ENCODE measurements at places on chromosomes 13 and 19.
A peak's percentile ranks its signal among the peaks of the same experiment; 100 is the strongest.

DNA sequence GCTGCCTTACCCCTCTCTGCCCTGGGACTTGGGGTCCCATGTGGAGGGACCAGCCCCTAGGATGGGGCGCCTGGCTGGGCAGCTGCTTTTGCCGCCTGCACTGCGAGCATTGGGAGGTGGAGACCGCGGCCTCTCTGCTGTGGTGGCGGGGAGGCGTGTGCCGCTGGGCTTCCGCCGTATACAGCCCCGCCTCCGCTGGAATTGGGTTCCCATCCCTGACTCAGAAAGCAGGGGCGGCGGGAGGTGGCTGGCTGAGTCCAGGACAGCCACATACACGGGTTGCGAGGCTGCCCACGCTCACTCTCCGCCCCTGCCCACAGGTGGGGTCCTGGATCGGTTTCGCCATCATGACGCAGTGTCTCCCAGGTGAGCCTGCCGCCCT lies 6.6 kb downstream of the NDUFB7 start:
- no peak for DNase-seq

- DNase-seq, result peak; percentile 95
These were observed at the start of gene U2AF2 for GRCh38 chr19:55654868-55655647. U2AF2 (plus strand) TSS chr19:55655035; CDS start chr19:55655105, 70 bp downstream.

DNA sequence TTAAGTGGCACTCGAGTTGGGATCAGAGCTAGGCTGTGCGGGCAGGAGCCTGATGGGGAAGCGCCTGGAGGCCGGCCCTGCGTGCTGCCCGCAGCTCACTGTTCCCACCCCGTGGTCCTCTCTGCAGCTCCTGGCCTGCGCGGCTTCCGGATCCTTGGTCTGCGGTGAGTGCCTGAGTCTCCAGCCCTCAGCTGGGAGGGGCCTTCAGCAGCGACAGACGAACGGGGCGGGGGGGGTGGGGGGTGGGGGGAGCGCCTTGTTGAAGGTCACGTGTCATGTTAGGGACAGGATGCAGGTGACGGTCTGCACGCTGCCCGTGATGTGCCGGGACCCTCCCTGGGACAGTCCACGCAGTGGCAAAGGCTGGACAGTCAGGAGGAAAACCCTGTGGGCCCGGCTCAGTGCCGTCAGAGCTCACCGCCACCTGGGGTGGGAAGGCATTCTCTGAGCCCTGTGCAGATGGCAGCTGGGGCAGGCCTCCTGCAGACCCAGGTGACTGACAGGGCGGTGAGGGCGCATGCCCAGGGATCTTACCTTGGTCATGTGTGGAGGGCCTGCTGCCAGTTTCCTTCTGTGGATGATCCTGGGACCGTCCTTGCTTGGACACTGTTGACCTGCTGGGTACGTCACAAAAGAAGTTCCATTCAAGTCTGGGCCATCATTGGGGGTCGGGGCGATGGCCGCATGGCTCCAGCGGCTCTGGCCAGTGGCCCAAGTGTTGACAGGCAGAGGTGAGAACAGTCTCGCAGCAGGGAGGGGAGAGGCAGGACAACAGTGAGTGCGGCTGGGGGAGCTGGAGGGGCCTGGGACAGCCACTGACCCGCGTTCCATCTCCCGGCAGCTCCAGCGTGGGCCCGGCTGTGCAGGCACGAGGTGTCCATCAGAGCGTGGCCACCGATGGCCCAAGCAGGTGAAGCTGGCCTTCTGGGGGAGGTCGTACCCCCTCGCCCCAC lies 4.3 kb downstream of the NDUFS7 start:
- DNase-seq, result no peak

- DNase-seq, result no peak
These were observed at the start of gene CHST8 for GRCh38 chr19:33621811-33622504. CHST8 (plus strand) TSS chr19:33621953; CDS start chr19:33689262, 67,309 bp downstream.

GRCh38 chr13:57470491-57470890 lies 161.1 kb upstream of the PCDH17 start:
- no peak for DNase-seq

DNA sequence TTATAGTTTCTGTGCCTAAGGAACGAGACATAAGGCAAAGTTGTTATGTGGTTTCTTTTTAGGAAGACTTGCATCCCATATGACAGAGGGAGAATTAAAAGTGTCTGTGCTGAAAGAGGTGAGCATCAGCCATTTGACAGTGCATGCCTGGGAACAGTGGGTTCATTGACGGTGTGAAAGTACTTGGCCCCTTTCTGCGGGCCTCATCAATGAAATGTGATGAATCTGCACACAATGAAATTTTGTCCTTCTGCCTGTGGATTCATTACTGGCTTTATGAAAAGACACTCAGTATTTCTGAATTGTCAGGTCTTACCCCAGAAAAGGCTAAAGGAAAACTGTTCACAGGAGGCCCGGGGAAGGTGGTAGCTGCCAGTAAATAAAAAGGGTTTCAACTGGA lies 295.8 kb downstream of the FOXO1 start:
- no peak for DNase-seq

DNA sequence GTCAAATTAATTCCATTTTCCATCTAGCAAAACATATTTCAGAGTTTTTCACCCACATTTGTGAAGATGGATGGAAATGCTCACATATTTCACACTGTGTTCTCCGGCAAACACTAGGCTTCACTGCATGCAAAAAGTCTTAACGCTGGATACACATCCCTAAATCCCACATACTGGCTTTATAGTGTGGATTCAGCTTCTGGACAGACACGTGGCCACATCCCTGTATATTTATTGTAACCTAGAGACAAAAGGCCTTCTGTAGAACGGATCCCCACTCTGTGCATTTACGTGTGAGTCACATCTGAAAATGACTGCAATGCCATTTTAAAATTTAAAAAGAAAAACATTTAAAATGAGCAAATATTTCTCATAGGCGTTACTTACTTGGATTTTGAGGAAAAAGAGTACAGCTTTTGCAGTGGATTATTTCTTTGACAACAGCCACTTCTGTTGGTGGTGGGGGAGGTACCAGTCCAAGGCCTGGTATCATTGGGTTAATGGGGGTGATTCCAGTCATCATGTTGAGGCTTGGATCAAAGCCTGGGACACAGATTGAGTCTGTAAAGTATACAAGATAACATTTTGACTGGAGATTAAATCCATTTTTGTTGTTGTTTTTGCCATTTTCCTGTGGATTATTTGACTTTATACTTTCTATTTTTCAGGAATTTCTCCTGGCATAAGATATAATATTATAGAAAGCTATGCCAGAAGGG lies 337.7 kb downstream of the DNAJC15 start:
- DNase-seq, result no peak

DNA sequence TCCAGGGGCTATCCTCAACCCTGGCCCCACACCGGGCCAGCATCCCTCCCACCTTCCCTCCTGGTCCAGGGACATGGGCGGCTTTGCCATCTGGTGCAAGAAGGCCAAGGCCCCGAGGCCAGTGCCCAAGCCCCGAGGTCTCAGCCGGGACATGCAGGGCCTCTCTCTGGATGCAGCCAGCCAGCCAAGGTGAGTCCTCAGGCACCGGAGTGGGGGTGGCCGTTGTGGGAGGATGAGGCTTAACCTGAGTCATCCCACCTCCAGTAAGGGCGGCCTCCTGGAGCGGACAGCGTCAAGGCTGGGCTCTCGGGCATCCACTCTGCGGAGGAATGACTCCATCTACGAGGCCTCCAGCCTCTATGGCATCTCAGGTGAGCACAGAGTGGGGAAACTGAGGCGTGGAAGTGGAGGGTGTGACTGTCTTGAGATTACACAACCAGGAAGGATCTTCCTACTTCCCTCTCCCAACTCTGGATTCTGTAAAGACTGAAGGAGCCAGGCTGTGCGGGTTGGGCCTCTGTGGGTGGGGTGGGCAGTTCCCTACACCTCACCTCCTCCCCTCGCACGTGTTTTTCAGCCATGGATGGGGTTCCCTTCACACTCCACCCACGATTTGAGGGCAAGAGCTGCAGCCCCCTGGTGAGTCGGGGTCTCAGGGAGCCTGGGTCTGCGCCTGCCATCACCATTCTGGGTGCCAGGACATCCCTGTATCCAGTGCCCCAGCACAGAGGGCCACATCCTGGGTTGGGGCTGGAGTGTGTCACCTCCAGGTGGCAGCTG lies 3.8 kb downstream of the MVB12A start:
- no peak for DNase-seq

GRCh38 chr13:51772781-51773180 lies 31.2 kb downstream of the DHRS12 start:
- DNase-seq, result no peak

DNA sequence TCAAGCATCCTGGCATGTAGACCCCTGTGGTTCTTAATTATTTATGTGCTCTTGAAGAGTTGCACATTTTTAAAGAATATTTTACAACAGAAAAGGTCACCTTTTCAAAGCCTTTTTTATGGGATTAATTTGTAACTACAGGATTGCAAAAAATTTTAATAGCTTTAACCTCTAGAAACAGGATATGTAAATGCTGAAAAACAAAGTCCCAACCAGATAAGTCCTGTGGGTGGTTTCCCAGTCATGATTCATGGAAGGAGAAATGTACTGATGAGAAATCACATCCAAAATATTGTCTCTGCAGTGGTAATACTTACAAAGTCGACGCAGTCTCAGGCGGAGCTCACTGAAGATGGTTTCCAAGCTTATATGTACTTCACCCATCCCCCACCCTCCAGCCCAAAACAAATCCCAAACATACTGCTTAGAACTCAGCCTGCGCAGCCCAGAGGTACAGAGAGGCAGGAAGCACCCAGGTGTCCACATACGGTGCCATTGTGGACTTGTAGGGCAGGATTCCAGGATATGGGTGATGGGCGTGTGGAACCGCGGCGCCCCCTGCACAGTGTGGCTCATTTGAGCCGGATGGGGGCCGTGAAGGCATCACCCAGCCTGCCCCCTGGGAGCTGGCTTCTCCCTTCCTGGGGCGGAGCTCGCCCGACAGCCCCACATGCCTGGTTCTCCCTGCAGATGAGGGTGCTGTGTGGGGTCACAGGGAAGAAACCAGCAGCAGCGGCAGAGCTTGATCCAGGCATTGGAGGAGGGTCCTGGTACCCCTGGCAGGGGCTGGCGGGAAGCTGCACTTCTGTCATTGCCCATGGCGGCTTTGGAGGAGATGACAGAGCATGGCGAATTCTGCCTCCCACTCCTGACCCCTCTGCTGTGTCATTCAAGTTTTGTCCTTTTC lies 101.2 kb downstream of the ATP11A start:
- DNase-seq, result no peak

GRCh38 chr13:96967248-96967745 lies 27.0 kb downstream of the OXGR1 start:
- DNase-seq, result no peak

DNA sequence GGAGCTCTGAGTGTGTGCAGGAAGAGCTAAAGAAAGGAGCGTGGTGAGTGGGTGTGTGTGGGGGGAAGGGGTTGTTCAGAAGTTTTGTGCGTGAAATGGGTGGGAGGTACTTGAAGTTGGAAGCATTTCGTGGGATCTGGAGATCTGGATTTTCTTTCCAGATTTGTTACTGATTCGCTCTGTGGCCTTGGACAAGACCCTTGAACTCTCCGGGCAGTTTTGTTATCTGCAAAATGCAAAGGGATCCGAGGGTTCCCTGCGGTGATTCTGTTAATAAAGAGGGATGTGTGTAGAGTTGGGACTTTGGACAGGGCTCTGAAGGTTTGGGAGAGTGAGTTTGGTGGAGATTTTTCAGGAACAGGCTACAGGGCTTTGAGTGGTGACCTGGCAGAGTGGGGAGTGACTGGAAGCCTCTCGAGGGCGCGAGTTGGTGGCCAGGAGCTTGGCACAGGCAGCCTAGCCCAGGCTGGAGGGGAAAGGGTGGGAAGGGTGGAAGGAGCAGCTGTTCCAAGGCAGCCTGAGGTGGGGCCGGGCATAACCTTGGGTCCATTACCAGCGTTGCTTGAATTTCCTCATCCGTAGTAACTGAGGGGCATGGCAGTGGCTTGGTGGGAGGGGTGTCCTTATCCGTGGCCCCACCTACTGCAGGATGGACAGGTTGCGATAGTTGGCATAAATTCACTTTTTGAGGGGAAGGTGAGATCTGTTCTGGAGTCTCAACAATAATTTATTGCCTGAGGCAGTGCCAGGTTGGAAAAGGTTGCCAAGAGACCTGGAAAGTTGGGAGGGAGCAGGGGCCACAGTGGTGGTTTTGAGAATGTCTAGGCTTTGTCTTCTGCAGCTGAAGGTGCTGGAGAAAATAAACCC lies 2.1 kb downstream of the ACTN4 start:
- DNase-seq, result no peak

DNA sequence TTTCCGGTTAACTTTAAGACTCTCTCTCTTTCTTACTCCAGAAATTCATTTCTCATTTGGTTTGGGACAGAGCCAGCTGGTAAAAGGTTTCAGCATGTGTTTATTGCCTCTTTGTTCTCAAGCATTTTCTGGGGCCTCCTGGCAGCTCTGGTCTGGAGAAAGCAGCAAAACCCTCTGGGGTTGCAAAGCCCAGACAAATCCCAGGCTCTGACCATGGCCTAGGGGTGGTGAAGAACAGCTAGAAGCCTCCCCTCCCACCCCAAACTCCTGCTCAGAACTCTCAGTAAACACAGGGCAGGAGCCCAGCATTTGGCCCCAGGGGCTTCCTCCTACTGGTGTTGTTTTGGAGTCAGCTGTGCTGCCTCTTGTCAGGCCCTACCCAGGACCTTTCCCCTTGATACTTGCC lies 124.2 kb upstream of the SERP2 start:
- no peak for DNase-seq

- DNase-seq, result no peak
These were observed 216.5 kb upstream of the SOX1 start for GRCh38 chr13:111850458-111850857.

DNA sequence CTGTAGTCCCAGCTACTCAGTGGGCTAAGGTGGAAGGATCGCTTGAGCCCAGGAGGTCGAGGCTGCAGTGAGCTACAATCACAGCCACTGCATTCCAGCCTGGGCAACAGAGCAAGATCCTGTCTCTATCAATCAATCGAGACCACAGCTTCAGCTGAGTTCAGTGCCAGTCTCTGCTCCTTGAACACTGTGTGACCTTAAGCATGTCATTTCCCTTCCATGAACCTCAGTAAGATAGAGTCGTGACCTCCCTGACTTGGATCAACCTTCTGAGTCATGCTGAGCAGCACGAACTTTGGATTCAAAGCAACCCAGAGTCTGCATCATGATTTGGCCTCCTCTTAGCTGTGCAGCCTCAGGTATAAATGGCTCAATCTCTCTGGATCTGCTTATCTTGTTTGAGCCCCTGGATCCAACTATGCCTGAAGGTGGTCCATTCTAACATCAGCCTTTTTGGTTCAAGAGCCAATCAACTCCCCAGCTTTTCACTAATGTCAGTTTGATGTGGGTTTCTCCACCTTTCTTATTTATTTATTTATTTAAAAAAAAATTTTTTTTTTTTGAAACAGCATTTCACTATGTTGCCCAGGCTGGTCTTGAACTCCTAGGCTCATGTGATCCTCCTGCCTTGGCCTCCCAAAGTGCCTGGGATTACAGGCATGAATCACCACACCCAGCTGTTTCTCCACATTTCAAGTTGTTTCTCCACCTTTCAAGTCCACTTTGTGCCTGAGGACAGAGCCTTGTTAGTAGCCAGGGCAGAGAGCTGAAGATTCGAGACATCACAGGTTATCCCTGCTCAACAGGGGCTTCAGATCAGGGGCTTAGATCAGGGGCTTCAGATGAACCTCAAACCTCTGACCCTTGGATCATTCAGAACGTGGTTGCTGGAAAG lies 26.4 kb downstream of the PTPRS start:
- DNase-seq, result no peak

DNA sequence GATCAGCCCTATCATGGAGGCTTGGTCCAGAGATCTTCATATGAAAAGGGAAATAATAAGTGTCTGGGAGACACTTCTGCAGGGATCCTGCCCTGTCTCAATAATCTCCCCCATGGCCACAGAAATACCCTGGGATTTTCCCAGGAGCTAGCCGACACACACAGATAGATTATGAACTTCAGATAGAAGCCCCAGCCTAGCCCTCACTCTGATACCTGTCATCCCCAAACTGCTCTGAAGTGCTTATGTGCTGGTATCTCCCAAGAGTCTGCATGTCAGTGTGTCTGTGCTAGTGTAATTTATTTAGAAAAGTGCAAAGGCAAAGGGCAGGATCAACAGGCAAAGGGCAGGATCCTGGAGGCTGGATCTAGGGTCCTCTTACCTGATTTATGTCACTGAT lies 38.7 kb upstream of the ZNF766 start:
- no peak for DNase-seq

Data from activated naive CD8-positive, alpha-beta T cell treated with anti-CD3 and anti-CD28 coated beads, Interleukin-2, amount 10 ng/mL, durations not matched to agents 7 days and 5 days (primary cell).